ENCODE measurements at places on chromosomes 6 and 20.

GRCh38 chr6:133644892-133645619, 243.9 kb upstream of the TCF21 start:
- no peak for DNase-seq

DNA sequence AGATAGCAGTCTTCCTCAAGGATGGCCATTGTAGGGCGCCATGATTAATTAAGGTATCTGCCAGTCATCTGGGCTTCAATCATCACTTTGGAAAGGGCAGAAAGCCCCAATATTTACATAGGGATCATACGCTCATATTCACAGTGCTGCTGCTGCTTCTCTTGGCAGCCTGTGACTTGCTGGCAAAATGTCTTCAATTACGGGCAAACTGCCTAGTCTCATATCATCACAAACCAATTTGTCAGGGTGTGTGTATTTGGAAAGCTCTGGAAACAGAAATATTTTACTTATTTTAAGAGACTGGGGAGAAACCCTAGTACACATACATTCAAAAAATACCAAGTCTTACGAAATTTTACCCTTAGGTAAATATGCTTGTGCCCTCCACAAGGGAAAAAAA, 77.6 kb downstream of the SAMD5 start:
- DNase-seq = no peak

DNA sequence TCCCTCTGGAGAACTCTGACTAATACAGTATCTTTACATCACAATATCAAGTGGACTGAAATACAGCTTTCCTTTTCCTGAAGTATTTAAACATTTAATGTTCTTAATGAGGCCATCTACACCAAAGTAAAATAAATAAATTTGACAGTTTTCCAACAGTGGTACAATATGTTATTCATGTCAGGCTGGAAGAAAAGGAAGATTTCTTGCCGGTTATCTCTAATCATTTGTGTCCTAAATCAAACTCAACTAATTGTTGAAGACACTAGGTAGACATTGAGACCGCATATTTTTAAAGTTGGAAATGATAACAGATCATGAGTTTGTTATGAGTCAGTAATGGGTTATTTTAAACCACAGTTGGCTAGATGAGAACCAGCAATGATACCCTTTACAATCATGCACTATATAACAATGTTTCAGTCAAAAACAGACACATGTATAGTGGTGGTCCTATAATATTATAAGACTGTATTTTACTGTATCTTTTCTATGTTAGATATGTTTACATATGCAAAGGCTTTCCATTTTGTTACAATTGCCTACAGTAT, 241.6 kb downstream of the LMBRD1 start:
- DNase-seq = no peak

DNA sequence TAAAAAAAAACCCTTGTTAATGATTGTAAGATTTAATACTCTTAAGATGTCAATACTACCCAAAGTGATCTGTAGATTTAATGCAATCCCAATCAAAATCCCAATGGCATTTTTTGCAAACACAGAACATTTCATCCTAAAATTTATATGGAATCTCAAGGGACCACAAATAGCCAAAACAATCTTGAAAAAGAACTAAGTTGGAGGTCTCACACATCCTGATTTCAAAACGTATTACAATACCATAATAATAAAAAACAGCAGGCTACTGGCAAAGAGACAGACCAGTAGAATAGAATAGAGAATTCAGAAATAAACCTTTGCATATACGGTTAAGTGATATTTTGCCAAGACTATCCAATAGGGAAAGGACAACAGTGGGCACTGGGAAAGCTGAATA, 331.9 kb upstream of the JARID2 start:
- DNase-seq = no peak

DNA sequence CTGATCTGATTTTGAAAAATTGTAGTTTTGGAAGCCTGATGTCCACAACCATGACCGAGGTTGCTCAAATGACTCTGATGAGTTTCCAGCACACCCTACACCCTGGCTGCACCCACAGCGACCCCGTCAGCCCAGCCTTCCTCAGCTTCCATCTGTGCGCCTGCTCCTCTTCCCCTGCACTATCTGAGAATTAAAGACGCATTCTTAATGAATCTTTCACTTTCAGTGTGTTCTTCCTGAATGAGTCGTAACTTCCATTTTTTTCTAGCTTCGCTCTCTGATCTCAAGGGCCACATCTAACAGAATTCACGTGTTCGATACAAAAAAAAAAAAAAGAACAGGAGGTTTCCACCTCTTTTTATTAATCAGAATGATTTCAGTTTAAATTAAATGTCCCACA, 21.3 kb upstream of the RREB1 start:
- DNase-seq = peak; percentile 25

GRCh38 chr6:44561060-44561623, 173.6 kb downstream of the CDC5L start:
- DNase-seq = no peak

DNA sequence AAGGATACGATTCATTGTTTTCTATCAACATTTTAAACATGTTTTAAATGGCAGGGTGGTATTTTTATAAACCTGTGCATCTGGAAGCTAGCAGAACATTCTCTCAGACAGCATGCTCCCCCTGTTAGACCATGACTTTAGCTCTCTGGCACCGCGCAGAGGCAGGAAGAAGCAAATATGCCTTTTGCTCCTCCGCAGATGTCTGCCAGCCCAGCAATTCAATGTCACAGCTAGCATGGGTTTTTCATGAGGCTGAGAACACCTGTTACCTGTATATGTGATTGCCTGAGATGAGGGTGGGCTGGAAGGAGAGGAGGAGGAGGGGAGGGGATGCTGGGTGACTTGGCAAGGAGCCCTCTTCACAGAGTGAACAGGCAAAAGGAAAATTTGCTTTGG, 6.7 kb downstream of the MTCH1 start:
- peak; percentile 54 for DNase-seq

GRCh38 chr6:19879663-19880062, 42.5 kb downstream of the ID4 start:
- no peak for DNase-seq

DNA sequence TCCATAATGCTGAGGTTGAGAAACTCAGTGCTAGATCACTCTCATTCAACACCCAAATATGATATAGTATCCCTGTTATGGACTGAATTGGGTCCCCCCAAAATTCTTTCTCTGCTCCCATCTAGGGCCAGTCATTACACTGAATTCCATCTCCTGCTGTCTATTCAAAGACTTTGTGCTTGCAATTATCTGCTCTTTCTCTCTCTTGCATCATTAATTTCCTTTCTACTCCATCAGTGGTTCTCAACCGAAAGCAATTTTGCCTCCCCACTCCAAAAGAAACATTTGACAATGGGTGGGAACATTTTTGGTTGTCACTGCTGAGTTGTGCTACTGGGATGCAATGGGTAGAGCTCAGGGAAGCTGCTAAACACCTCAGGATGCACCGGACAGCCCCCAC, 271.5 kb upstream of the CDYL start:
- DNase-seq = no peak

DNA sequence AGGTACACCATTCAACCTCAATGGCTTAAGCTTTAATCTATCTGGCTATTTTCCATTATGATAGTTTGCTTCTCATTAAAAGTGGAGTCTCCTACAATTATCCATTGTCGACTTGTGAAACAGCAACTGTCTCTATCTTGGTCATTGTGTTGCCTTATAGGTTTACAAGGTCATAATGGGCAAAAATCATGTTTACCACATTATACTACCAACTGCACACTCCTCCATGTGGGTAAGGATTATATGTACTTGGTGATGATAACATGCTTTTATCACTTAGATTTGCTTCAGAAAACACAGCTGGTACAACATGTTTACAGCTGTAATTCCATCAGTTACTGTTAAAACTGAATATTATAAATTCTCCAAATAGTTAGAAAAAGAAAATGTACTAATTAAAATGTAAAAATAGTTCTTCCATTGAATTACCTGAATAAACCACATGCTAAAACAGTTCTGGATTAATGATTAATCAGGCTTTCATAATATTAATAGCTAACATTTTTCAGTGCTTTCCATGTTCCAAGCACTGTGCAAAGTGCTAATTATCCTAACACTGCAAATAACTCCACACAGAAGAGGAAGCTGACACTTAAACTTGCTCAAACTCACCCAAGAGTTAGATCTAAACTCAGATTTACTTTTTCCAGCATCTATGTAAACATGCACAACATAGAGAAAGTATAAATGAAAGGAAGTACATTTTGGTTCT, 96.7 kb downstream of the OGFRL1 start:
- DNase-seq = no peak

- no peak for DNase-seq
Measured at GRCh38 chr6:145569140-145569539, 166.2 kb downstream of the EPM2A start.

GRCh38 chr6:95294043-95294442, 283.3 kb upstream of the MANEA start:
- DNase-seq = no peak

DNA sequence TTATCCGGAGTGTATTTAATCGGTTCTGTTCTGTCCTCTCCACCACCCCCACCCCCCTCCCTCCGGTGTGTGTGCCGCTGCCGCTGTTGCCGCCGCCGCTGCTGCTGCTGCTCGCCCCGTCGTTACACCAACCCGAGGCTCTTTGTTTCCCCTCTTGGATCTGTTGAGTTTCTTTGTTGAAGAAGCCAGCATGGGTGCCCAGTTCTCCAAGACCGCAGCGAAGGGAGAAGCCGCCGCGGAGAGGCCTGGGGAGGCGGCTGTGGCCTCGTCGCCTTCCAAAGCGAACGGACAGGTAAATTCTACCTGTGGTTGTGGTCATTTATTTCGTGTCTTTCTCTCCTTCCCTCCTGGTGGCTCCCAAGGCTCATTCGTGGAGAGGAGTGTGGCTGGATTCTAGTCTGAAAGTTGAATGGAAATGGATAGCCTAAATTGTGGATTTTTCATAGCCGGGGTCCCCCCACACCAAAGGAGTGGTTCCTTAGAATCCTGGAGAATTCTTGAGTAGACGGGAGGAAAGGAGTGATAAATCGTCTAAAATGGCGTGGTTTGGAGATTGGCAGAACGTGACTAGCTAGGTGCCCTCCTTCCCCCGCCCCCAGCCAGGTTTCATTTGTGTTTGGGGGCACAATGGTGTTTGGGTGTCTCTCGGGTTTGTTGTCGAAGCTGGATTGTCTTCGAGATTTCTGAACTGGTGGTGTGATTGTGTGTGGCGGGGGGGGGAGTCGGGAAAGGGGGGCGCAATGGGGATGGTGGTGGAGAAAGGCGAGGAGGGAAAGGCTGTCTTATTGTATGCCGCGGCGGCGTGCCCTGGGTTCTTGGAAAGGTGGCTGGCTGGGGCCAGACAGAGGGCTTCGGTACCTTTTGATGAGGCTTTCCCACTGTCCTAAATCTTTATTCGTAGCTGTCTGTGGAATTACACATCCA, 673 bp downstream of the MARCKS start:
- peak; percentile 63 for DNase-seq

- DNase-seq = no peak
Measured at GRCh38 chr6:45619994-45620471, 242.3 kb upstream of the SUPT3H start.

GRCh38 chr20:52817981-52818380, 154.2 kb upstream of the TSHZ2 start:
- no peak for DNase-seq

DNA sequence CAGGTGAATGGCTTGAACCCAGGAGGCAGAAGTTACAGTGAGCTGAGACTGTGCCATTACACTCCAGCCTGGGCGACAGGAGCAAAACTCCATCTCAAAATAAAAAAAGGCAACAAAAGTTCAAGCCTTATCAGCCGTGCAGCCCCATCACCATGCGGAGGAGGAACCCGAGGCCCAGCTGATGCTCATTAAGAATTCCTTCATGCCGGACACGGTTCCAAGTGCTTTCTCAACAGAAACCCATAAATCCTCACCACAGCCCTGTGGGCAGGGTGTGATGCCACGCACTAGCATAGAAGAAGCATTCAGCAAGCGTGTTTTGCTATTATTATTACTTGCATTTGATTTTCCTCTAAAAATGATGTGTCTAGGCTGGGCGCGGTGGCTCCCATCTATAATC, 56.3 kb downstream of the PREX1 start:
- no peak for DNase-seq

GRCh38 chr6:149057464-149057840, 260.1 kb upstream of the TAB2 start:
- no peak for DNase-seq

- DNase-seq = no peak
Measured at GRCh38 chr6:52712136-52712535, 41.2 kb downstream of the TMEM14A start.

DNA sequence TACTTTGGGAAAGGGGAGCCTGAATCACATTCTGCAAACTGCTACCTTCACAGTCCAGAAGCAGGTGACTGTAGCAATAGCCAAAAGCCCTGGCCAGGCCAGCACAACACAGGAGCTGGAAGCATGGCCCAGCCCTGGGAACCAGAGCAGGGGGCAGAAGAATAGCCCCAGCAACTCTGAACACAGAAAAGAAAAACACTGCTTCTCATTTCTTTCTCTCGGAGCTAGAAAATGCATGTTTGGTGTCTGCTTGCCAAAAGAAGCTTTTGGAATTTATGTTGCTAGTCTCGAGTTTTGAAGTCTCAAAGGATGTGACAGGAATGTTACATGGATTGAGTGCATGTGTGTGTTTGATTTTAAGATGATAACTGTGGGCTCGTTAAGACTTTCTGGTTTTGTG, 79.8 kb upstream of the SCAF8 start:
- no peak for DNase-seq

- peak; percentile 97 for DNase-seq
Measured at GRCh38 chr20:11849976-11850670, 67.6 kb upstream of the BTBD3 start.

- no peak for DNase-seq
Measured at GRCh38 chr6:16572943-16573342, 188.3 kb downstream of the ATXN1 start.

GRCh38 chr20:46893051-46893450, 1.6 kb upstream of the EYA2 start:
- DNase-seq = no peak

DNA sequence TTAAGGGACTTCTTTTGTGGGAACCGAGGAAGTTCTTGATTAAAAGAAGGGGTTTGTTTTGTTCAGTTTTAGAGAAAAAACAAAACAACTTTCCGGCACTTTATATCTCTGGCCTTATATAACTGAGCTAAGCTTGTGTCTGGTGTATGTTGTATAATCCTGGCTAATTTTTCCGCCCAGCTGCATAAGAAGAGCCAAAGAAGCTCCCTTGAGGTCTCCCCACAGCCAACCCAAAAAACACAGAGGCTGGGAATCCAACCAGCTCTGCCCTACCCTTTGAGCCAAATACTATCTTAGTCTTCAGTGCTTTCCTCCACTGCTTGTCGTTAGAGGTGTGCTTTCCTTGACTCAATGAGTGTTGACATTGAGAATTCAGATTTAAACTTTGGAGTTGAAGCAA, 45.5 kb upstream of the RNF146 start:
- DNase-seq = no peak

DNA sequence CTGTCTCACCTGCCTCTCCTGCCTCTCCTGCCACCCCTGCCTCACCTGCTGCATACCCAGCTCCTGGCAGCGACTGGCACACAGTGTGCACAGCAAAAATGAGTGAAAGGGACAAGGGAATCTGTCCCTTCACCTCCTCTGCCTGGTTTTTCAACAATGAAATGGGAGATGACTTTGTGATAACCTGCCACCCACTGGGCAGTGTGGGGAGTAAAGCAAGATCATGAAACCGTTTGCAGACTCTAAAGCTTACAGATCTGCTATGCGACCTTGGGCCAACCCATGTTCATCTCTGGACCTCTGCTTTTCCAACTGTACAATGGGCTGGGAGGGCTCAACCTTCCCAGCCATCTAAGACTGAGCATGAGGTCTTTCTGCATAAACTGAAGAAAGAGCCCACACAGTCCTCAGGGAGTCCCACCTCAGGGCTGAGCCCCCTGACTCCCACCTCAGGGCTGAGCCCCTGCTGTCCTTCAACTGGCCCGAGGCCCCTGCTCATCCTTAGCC, 81.1 kb downstream of the RIPOR3 start:
- no peak for DNase-seq

All from NCI-H524 (cell line).